Tongue (tissue), 3 donors: ENCODE measurements at places on chromosomes 2 and 18. TPM values are rescaled to one million over a fixed set of nuclear protein-coding genes. Genes with fewer than 3 reads are reported as not detected.

DNA sequence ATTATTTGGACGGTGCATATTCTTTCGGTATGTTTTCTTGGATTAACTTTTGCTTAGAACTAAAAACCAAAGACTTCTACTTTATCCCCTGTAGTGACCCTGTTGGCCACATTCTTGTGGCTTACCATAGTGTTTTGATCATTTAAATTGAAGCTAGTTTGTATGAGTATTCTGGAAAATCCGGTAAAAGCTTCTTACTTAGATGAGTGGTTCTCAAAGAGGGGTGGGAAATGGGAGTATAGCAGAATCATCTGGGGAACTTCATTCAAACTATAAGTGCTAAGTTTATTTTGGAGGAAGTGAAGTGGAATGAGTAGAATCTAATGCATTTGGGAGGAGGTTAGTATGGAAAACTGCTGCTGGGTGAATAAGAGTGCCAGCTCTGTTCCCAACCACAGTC lies 3.8 kb downstream of the PPP1CB start:
- DNase-seq, result no peak

- no peak for DNase-seq
Measured at GRCh38 chr2:160372585-160372984, 121.0 kb downstream of the RBMS1 start.

Gene UGT1A9
- not detected for total RNA-seq

Gene KIAA2012
- total RNA-seq, result 0.21 TPM

Gene AFTPH
- total RNA-seq, result 38.9 TPM

Gene RNF125
- 8.0 TPM for total RNA-seq

Gene C2orf69
- total RNA-seq, result 12.2 TPM

DNA sequence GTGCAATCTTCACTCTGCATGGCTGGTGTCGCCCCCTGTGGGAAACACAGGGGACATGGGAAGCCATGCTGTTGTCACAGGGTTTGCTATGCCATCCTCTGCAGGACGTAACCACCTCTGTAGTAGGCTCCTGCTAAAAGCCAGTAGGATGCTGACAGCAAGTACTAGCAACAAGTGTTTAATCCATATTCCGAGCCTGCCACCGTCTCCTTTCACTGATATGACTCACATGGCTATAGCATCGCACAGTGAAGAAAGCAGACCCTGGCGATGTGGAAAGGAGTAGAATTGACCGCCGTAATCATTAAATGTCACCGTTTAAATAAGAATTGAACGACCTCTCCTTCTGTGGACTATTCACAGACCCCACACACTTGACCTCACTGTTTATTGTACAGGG lies 57.8 kb downstream of the CD8B2 start:
- no peak for DNase-seq

Gene ESCO1
- 32.6 TPM for total RNA-seq

Gene VSNL1
- total RNA-seq, result 20.6 TPM

Gene UPP2
- total RNA-seq, result not detected

Gene FHOD3
- 33.0 TPM for total RNA-seq

DNA sequence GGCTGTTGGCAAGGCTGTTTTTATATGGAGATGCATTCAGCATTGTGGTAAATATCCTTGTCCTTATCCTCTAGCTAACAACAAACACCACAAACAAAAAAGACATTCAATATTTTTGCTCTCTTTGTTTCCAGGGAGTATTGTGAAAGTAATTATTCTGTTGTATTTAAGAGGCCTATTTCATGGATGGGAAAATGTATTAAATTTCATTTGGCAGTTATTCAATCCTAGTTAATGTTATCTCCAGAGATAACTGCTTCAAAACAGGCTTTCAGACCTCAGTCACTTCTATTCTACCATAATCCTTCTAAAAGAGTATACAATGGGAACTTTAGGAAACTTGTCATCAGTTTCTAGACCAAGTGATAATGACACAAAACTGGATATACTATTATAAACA lies 280.5 kb upstream of the CCDC68 start:
- no peak for DNase-seq

Gene EML6
- total RNA-seq, result 10.8 TPM

Gene RAX
- not detected for total RNA-seq
